ENCODE measurements at places on chromosomes 1 and 21.

- no peak for DNase-seq
Measured at GRCh38 chr21:18522181-18522972, 118.8 kb upstream of the TMPRSS15 start.

- no peak for DNase-seq
Measured at GRCh38 chr1:119209596-119210295, 69.3 kb upstream of the WARS2 start.

GRCh38 chr1:15016001-15016400 lies 137.5 kb upstream of the TMEM51 start:
- DNase-seq: no peak

DNA sequence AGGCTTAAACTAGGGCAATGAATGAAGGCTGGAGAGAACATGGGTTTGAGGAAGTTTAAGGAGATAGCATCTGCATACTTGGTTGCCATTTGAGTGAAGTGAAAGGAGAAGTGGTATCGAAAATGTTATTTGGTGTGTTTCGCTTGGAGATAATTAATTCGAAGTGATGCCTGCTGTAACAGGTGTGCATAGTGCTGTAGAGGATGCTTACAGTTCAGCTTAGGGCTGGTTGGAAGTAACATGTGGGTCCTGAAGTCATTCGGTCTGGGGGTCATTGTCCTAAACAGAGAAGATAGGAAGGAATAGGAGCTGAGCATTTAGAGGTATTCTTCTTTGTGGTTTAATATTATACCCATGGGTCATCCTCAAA lies 301 bp upstream of the NUDT17 start:
- no peak for DNase-seq

- DNase-seq: no peak
Measured at GRCh38 chr1:152035539-152036266, 1.1 kb downstream of the S100A11 start.

DNA sequence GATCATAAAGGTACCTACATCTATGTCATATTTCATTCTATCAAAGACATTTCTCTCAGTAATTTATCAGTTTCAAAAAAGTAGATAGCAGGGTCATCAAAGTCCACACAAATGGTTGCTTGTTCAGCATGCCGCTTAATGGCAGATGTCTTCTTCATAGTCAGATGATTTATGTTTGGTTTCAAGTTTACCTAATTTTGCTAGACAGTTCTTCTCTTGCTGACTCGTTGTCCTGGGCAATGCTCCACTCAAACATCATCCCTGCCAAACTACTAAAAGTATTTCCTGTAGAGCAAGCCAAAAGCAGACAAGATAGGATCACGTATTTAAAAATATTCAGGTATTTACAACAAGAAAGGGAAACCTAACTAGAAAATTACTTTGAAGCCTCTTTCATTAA lies 13.6 kb downstream of the NUP210L start:
- DNase-seq: no peak

DNA sequence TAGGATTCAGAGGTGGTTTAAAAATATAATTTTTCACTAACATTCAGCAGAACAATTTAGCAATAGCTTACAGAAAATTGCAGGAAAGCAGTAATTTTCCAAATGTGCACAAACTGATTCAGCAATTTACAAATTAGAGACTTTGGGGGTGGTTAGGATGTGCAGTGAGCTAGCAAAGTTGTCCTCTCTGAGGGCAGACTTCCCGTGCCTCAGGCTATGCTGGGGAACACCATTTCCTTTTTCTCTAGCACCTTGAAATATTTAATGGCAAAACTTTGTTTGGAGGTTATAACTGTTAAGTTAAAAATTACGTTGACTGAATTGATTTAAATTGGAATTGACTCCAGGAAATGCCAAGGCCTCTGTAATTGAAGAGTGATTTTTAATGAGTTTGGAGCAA lies 258.9 kb downstream of the PTBP2 start:
- no peak for DNase-seq

GRCh38 chr1:210257698-210258529 lies 25.3 kb downstream of the SERTAD4 start:
- DNase-seq: no peak

DNA sequence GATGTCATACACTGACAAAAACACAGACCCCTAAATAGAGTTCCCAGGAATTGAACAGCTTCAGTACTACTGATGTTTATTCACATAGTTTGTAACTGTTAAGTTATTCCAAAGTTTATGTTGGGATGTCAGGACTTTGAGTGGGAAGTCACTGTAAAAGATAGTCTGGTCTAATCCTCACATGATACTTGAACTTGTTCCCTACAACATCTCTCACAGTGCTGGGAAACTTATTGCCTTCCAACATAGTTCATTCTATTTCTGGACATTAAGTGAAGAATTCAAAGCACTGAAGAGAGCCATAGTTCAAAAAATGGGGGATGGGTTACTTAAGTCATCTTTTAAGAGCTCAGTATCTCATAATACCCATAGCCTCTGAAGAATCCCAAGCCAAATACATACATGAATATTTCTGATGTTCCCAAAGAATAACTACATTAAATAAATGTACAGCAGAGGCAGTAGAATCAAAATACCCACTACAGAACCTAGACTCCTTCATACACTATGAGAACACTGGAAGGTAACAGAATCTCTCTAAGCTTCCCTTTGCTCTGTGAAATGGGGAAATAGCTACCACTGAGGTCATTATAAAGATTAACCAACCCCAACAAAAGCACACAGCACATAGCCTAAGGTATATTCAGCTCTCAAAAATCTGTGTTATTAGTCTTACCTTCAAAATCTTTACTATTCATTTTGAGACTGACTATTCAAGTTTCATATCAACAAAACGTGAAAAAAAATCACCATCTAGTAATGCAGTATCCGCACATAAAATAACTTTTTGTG lies 81.4 kb downstream of the ESRRG start:
- DNase-seq: no peak

GRCh38 chr1:107555578-107555977 lies 409.4 kb downstream of the VAV3 start:
- no peak for DNase-seq

DNA sequence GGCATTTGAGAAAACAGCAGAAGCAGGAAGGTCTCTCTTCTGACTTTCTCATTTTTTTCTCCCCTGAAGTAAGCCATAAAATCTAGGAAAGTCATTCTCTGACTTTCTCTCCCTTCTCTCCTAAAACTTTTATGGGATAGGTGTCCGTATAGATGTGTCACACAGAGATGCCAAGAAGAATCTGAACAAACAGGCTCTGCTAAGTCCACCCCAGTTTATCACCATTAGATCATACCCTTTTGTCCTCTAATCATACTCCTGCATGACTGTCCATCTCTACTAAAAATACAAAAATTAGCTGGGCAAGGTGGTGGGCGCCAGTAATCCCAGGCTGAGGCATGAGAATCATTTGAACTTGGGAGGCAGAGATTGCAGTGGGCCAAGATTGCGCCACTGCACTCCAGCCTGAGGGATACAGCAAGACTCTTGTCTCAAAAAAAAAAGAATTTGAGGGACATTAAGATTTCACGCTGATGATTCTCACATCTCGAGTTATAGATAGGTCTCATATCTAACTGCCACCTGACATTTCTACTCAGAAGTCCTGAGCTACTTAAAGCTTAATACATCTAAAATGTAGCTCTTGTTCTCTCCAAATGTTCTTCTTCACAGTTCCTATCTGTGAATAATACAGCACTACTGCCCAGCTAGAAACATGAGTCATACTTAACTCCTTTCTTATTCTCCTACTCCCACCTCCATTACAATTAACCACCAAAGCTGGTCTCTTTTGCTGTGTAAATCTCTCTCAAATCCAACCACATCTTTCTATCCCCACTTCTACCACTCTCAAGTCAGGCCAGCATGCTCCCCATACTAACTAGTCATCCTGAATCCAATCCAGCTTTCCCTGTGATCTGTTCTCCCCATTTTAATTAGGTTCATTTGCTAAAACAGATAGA lies 47.7 kb downstream of the ZNF644 start:
- DNase-seq: no peak

DNA sequence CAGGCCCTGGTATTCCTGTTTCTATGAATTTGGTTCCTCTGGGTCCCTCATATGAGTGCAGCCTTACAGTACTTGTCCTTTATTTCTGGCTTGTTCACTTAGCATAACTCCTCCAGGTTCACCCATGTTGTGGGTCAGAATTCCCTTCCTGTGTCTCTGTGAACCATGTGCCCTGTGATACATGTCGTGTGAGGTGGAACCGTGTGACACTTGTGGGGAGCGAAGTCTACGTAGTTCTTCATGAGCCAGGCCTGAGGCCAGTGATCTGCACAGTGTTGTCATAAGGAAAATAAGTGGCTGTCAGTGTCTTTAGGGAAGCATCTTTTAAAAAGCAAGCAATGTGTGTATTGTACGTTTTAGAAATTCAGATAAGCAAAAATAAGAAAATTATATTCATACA lies 122.8 kb downstream of the GALNT2 start:
- no peak for DNase-seq

DNA sequence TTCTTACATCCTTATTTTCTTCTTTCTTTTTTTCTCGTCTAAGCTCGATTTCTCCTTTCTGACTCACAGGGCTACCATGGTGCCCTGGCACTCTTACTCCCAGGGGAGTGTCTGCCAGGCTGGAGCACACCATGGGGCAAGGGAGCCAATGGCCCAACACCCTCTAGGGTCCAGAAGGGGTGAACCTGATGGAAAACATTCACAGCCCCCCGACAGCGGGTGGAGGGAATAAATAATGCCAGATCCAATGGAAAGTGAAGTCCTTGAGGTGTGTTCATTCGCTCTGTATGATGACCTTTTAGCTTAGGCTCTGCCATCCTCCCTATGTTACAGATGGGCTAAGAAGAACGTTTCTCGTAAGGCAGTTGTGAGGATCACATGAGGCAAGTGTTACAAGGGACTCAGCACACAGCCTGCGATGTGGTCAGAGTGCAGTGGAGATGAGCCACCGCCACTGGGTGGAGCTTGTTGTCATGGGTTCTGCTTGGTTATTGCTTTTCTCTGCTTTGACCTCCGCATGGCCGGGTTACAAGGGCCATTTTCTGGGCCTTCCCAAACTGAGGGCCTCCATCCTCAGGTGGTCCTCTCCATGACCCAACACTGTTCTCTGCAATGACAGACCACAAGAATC lies 3.5 kb upstream of the FCMR start:
- peak; percentile 26 for DNase-seq

- no peak for DNase-seq
Measured at GRCh38 chr1:213399695-213400094, 348.7 kb downstream of the RPS6KC1 start.

DNA sequence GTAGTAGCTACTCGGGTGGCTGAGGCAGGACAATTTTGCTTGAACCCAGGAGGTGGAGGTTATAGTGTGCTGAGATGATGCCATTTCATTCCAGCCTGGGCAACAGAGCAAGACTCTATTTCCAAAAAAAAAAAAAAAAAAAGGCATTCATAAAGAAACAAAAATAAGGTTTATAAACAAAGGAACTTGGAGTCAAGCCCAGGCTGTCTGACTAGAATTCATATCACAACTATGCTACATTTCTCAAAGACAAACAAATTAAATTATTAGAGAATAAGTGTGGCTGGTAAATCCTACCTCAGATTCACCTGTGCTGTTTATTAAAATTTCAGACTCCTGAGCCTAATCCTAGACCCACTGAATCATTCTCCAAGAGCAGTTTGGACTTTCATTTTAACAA lies 4.2 kb downstream of the GCLM start:
- DNase-seq: no peak

GRCh38 chr1:228963795-228964177 lies 228.5 kb downstream of the RHOU start:
- no peak for DNase-seq

DNA sequence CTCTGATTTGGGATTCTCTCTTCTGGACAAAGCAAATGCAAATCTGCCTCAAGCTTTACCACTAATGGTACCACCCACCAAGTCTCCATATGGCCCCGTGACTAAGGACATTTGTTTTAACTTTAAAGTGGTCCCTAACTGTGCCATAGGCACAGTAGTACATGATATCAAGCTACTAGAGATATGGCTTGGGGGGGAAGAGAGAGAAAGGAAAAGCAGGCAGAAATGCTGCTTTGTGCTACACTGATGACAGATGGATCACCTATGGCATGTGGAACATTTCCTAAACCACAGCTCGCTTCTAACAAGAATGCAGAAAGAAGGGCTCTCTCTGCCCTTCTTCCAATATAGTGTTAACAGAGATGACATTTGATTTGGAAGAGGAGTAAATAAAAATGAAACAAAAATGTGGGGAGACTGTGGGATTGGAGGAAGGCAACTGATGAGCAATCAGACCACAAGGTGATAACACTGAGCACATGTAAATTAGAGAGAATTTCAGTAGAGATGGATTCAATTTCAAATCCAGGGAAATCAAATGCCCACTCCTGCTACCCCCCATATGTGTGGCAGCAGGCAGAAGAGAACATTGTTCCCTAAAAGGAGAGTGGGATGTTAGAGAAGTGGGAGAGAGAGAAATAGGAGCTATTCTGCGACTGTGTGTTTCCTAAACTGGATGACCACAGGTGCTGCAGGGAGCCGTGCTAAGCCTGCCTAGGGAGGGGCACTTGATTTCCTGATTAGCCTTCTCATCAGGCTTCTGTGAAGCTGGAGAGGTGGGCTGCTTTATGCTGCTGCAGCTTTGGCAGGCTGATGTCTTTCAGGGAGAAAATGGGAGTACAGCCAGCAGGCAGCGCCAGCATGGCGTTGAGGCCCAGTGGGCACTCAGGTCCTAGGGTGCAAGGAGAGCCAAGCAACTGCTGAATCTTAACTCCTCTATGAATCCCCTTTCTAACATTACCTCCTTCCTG lies 75.3 kb downstream of the ZNF648 start:
- no peak for DNase-seq

- no peak for DNase-seq
Measured at GRCh38 chr1:234497589-234497988, 18.6 kb upstream of the TARBP1 start.

GRCh38 chr21:42250422-42251403 lies 31.8 kb downstream of the ABCG1 start:
- no peak for DNase-seq

DNA sequence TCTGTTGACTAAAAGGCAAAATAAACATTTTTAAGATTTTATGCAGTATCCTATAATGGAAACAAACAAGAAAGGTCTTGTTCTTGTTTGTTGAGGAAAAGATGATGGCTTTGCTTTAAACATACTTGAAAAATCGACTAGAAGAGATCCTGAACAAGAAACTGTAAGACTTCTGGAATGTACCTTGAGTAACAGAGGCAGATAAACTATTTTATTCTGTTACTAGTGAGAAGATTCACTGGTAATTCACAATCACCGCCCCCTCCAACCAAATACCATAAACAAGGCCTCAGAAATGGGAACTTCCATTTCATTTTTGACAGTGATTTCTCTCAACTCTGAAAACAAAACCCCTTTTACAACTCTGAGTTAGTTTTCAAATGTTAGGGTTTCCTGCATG lies 18.1 kb downstream of the TSEN15 start:
- no peak for DNase-seq

DNA sequence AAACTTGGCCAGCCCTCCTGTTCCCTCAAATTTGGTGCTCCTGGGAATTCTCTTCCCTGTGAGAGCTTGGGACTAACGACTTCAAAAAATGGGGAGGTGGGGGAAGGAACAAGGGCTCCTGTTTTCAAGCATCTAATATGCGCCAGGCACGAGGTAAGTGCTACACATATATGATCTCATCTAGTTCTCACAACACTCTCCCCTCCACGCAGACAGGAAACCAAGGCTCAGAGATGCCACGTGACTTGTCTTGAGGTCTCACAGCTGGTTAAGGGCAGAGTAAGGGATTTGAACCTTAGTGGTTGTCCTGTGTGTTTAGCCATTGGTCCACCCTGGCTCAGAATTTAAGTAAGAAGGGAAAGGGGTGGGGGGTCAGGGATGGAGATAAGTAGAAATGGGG lies 125.9 kb downstream of the DMRTB1 start:
- no peak for DNase-seq

GRCh38 chr1:71428029-71428428 lies 347.2 kb upstream of the ZRANB2 start:
- DNase-seq: no peak

Measured in glutamatergic neuron (in vitro differentiated cells).